ENCODE measurements at places on chromosomes 4 and X.

DNA sequence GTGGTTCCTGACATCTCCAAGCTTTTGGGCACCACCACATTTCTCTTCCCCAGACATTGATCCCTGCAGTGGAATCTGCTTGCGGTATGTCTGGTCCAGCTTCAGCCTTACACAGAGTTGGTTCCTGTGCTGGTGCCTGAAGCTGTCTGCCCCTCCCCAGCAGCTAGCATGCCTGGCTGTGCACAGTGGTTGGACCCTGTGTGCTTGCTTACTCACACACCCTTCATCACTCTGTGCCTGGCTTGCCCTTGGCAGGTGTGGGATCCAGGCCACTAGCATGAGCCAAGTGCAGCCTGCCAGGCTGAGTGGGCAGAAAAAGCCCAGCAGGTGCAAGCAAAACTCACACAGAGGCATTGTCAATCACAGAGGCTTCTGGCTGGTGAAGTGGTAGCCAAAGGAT lies 473.8 kb downstream of the ACTRT1 start:
- DNase-seq: no peak

DNA sequence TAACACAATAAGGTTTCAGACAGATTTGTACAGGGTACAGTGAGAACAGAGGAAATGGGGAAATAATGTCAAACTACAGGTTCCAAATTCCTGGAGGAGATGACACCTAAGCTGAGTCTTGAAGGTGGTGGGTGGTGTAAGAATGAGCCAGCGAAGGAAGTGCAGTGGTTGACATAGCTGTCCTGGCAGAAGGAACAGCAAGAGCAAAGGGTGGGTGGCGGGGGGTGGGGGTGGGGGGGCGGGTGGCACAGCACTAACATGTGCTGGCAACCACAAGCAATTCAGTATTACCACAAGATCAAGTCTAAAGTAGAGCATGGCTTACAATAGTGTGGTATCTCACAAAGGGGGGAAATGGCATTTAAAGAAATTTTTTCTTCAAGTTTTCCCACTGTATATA lies 13.1 kb upstream of the G3BP2 start:
- no peak for DNase-seq

GRCh38 chrX:103910430-103910829 lies 52.0 kb upstream of the TMSB15B start:
- DNase-seq: no peak

DNA sequence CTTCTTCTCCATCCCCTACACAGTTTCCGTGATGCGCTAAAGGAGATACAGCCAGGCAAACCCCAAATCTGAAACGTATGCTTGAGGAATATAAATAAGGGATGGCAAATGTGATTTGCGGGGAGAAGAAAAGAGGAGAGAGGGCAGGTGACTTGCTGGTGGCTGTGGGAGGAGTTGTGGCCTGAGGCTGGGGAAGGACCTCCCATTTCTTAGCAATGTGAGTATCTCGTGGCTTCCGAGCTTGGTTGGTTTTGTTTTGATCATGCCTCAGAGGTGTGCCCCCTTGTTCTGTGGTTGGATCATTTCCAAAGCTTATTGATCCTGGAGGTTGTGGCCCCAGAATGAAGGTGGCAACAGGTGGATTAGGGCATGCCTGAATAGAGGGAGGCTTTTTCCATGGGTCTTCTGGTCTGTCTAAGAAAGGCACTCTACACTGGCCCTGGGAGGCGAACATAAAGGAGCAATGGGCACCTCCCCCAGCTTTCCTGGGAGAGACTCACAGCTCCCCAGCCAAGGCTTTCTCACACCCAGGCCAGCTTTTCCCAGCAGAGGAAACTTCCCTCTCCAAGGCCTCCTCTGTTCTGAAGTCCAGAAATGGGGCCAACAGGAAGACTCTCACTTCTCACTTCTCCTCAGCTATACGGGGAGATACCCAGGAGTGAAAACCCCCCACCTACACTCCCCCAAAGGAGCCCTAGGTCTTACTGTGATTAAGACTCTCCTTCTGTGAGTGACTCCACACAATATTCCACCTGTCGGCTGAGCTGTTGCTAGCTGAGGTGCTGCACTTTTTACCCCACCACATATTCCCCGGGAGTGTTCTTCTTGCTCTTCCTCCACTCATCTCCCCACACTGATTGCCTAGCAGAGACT lies 40.0 kb downstream of the C4orf51 start:
- DNase-seq: no peak

DNA sequence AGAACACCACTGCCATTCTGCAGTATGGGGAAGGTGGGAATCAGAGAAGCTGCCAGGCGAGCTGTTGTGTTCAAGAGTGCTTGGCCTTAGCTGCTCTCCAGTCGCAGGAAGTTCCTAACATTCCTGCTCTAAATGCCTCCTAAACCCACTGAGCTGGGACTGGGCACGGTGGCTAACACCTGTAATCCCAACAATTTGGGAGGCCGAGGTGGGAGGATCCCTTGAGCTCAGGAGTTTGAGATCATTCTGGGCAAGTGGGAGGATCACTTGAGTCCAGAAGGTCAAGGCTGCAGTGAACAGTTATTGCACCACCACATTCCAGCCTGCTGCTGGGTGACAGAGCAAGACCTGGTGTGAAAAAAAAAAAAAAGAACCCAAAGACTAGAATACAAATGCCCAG lies 690.3 kb upstream of the FAM241A start:
- no peak for DNase-seq

DNA sequence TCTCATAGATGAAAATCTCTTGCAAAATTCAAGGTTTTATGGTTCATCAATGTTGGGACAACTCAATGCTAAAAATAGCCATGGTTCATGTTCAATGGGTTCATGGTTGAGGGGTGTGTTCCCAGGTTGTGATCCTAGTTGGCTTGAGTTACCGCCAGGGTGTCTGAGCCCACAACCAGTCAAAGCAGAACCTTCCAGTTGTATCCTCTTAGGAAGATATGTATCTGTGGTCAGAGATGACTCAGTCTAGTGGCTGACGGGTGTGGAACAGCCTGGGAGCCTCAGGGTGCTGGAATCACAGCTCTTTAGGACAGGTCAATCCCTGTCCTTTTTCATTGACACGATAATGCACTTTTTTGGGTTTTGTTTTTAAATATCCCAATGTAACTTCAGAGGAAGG lies 192.3 kb upstream of the NR3C2 start:
- no peak for DNase-seq

- DNase-seq: no peak
Observed at GRCh38 chrX:132539611-132540010, 50.8 kb upstream of the MBNL3 start.

DNA sequence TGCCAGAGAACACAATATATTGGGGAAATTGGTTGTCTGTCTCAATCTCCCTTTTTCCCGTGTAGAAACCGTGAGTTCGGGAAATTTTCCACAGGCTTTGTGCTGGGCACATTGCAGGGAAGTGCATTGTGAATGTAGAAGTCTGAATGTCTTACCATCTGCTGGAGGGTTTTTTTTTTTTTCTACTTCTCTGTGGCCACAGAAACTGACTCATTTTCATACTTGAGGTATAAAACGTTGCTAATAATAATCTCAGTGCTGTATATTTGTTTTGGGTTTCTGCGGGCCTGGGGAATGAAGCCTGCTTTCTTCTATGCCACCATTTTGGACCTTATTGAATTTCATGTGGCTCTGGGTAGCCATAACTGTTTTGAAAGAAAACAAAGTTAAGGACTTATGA lies 1001.2 kb downstream of the STIM2 start:
- DNase-seq: no peak

DNA sequence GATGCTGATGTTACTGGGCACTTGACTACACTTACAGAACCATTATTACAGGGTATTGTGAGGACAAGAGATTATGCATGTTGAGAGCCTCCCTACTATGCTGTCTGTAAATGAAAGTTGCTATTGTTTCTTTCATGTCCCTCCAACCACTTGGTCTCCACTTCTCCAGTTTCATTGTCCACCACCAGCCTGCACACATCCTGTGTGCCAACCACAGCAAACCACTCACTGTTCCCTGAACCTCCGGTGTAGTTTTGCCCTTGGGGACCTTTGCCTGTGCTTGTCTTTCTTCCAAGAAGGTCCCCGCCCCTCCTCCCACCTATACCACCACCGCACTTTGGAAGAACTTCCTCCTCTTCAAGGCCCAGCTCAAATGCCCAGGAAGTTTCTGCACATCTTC lies 43.1 kb upstream of the AFF2 start:
- no peak for DNase-seq

DNA sequence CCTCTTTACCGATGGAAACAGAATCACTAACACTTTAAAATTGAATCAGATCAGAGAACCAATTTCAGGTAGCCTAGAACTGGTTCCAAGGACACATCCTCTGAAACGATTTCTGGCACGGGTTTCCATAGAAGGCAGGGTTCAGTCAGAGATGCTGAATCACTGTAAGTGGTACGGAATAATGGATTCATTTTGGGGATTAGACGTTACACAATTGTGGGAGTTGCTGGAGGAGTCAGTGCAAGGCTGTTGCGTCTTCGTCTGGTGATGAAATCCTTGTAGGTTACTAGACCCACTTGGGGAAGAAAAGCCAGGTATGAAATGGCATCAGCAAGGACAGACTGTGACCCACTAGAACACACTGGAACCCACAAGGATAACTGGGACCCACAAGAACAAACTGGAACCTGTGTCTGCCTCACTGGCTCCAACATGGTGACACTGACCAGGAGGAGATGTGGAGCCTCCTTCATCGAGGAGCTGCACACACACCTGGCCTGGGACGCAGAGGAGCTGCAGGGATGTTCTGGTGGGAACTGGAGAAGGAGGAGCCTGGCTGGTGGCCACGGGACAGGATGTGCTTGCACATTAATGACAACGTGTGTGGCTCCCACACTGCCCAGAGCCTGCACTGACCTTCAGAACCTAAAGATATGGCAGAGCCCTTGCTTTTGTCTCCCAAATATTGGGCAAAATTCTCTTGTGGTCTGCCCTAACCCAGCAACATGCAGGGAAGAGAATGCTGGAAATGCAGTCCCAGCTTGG lies 105.1 kb downstream of the TRAPPC11 start:
- no peak for DNase-seq

- no peak for DNase-seq
Observed at GRCh38 chr4:169234137-169234855, 36.5 kb downstream of the SH3RF1 start.
